Activated CD4-positive, alpha-beta T cell treated with anti-CD3 and anti-CD28 coated beads for 36 hours (primary cell): ENCODE measurements at places on chromosomes 11 and 22.
A peak's percentile ranks its signal among the peaks of the same experiment; 100 is the strongest.

- peaks cover 8% of the 10 kb centered on the region for H3K4me1 ChIP-seq
- no peaks in the 10 kb centered on the region for H3K36me3 ChIP-seq
- H3K4me3 ChIP-seq, result no peak overlapping the region
- DNase-seq, result peak; percentile 66
- no peaks in the 10 kb centered on the region for H3K27me3 ChIP-seq
These were observed 8.0 kb upstream of the HTATIP2 start for GRCh38 chr11:20355221-20356219.

- H3K4me3 ChIP-seq, result no peak overlapping the region
- no peaks in the 10 kb centered on the region for H3K4me1 ChIP-seq
- no peak overlapping the region for H3K27ac ChIP-seq
These were observed 13.7 kb downstream of the GDPD4 start for GRCh38 chr11:77287615-77288273.

GRCh38 chr11:76658231-76658630, 12.3 kb downstream of the LRRC32 start:
- H3K27me3 ChIP-seq, result peaks cover 5% of the 10 kb centered on the region
- H3K4me3 ChIP-seq, result no peak overlapping the region
- no peaks in the 10 kb centered on the region for H3K36me3 ChIP-seq
- H3K4me1 ChIP-seq, result no peaks in the 10 kb centered on the region

GRCh38 chr22:31950226-31950625, 5.9 kb downstream of the YWHAH start:
- H3K27ac ChIP-seq, result no peak overlapping the region
- peaks cover 57% of the 10 kb centered on the region for H3K4me1 ChIP-seq
- H3K4me3 ChIP-seq, result no peak overlapping the region
- peaks cover 59% of the 10 kb centered on the region for H3K36me3 ChIP-seq

- no peaks in the 10 kb centered on the region for H3K36me3 ChIP-seq
- H3K27me3 ChIP-seq, result peaks cover 9% of the 10 kb centered on the region
- no peaks in the 10 kb centered on the region for H3K4me1 ChIP-seq
- DNase-seq, result no peak
- no peak overlapping the region for H3K27ac ChIP-seq
These were observed 168.9 kb upstream of the TBCEL start for GRCh38 chr11:120854988-120855387.

- H3K4me1 ChIP-seq, result no peaks in the 10 kb centered on the region
- peaks cover 13% of the 10 kb centered on the region for H3K27me3 ChIP-seq
- H3K27ac ChIP-seq, result no peak overlapping the region
These were observed 111.1 kb downstream of the TP53I11 start for GRCh38 chr11:44839458-44840084.
